T follicular helper cell (primary cell): ENCODE measurements at places on chromosomes 1 and 21.

GRCh38 chr1:32650752-32651460 is at the start of gene RBBP4:
Gene RBBP4 (plus strand): TSS chr1:32651208. CDS start chr1:32651307, 99 bp downstream.
- DNase-seq, result peak; percentile 95

DNA sequence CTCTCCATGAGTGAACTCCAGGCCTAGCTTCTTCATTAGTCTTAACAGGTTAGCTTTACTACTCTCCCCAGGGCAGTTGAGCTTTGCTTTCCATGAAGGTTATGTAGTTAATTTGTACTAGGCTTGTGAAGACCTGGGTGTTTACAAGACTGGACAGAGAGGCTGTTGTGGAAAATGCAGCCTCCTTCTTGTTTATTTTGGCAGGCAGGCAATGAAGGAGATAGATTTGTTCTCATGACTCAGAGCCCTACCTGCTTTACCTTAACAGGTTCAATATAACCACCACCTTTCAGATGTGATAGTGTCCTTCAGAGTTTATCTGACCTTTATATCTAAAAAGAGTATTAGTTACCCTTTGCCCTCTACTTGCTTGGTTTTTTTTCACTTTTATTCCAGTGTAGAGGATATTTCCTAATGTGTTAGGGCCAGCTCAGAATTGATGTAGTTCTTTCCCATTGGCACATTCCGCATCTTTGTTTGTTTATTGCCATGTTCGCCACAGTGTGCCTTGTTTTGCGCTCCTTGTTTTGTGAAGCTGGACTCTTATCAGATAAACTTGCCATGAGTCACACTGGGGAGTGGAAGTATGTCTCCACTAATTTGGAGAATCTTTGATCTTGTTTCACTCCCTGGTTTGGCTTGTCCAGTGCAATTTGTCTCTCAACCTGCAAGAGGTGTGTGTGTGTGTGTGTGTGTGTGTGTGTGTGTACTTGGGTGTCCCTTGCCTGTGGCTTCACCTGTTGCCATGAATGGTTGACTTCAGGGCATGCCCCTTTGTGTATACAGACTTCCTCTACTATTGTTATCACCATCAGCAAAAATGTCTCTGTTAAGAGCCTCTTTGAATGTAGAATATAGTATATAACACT is 87.4 kb upstream of the MACF1 start:
- no peak for DNase-seq

GRCh38 chr1:171038284-171038683 is 52.4 kb upstream of the FMO3 start:
- DNase-seq, result no peak

DNA sequence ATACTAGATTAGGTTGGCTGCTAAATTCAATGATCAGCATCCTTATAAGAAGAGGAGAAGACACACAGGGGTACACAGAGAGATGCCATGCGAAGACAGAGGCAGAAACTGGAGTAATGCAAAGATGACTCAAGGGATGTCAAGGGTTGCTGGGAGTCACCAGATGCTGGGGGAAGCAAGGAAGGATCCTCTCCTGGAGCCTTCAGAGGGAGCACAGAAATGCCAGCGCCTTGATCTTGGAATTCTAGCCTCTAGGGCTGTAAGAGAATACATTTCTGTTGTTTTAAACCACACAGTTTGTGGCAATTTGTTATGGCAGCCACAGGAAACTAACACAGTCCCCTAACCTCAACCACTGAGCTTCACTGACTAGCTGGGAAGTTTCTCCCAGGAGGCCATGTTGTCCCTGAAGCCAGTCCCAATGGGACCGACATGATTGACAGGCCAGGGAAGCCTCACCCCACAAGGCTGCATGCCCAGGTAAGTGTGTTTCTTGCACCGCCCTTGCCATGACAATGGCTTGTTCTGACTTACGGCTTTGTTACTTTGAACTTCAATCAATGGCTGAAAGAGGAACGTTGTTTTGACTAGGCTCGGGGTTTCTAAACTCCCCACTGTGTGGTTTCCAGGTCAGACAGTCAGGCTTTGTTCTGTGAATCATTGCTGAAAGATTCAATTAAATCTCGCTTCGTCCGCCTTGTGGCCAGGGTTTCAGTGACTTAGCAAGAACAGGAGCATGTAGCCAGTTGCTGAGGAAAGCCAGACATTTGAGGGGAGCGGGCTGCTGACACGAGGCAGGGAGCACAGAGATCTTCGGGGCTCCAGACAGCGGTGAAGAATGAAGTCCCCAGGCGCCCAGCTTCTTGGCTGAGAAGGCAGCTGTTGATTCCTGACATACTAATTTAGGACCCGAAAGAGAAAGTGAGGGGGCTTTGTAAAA is 62.3 kb downstream of the RUNX1 start:
- peak; percentile 45 for DNase-seq

DNA sequence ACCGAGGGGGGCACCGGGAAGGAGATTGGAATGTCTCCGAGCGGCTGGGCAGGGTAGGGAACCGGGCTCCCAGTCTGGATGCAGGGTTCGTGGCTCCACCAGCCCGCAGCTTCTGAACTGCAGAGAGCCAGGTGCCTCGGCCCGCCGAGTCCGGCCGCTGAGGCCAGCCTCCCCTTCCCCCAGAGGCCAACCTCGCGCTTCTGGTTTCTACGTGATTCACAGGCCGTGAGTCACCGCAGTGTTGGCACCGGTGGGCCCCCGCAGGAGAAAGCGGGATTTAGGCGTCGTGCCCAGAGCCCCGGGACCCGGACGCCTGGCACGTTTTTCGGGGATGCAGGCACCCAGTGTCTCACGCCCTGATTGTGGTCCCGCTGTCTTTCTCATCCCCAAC is 458 bp downstream of the CRABP2 start:
- DNase-seq, result no peak

GRCh38 chr1:209455145-209455544 is 128.4 kb upstream of the CAMK1G start:
- DNase-seq, result no peak

DNA sequence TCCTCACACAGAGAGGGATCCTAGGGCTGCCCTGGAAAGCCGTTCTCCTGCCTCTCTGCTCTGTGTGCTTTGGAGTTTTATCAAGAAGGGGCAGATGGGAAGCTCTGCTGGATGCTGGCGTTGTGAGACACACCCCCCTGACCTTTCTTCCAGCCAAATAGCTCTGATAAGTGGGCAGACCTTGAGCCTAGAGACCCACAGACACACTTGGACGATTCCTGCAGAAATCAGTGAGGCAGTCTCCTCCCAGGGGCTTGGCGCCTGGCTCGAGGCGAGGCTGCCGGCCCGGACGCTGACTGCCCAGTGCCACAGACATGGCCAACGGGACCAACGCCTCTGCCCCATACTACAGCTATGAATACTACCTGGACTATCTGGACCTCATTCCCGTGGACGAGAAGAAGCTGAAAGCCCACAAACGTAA is at the start of gene MRAP:
Gene MRAP (plus strand): TSS at position 198 of the 424 bp plus-strand sequence. CDS start 117 bp downstream, at position 315.
- no peak for DNase-seq

DNA sequence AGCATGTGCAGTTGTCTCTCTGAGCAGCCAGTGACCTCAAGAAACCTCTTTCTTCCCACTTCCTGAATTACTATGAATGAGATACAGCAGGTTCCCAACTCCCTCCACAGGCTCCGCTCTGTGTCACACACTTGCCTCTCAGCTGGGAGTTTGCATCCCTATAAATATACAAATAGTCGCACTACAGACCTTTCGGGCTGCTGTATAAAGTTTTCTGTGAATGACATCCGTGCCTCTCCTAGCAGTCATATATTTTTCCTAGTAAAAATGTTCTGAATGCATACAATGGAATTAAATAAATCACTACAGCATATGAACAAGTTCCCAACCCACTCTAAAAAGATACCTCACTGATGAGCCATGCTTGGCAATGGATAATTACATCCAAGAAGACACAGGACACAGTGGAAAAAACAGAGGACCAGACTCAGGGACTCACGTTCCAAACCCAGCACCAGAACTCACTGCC is 66.8 kb downstream of the CAPZB start:
- DNase-seq, result no peak

DNA sequence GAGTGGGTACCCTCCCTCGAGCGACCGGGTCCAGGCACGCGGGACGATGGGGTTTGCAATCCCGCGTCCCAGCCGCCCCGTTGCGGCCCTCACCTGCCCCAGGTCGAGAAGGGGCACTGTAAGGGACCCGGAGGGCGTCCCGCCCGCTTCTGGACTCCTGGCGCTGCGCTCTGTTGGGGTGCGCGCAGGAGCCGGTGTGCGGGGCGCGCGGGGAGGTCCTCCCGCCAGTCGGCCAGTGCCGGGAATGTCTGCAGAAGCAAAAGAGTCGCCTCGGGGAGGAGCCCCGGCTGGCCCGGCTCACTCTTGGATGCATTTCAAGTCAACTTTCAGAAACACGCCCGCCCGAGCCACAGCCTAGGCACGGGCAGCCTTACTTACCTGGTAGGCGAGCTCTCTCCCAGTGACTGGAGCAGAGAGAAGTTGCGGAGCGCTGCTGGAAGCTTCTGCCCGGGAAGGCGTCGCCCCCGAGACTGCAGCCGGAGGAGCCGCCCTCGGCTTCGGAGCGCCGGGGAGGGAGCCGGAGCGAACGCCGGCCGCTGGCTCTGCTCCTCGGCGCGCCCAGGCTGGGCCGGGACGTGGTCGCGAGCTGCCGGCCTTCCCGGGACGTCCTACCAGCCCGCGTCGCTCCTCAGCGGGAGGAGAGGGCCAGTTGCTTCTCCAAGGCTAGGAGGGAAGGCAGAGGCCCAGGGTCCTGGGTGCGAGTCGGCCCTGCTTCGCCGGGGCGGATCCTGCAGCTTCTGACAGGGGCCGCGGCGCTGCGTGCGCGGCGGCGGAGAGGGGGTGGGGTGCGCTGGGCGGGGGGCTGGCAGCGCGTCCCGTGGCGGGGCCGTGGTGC is at the start of gene LMX1A:
Gene LMX1A (minus strand): TSS at position 739 of the 835 bp plus-strand sequence. CDS start 1,156 bp downstream, outside the sequence.
- no peak for DNase-seq

DNA sequence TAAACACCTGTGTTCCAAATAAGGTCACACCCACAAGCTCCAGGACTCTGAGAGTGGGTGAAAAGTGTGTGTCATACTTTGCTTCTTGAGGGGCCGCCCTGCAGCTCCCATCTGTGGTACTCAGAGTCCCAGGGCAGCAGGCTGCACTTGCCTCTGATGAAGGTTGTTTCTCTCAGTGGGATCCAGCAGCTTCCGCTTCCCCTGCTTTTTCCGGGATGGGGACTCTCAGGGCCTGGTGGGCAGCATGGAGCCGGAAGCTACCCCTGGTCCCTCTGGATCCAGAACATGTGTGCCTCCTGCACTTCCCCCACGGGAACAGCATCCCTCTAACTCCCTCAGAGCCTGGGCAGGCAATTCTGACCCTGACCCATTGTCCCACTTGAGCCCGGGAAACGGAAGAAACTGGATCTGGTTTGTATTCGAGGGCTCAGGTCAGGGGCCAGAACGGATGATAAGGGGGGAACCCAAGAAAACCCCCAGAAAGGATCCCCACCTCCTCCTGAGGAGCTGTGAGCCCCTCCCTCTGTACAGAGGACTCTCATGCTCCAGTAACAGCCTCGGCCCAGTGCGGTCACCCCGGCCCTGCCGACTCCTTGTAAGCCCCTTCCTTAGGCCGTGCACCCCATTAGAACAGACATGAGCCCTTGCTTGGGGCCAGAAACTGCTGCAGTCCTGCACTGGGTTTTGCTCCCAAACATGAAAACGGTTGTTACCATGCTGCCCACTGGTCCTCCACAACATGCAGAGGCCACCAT is 189.5 kb upstream of the C1orf174 start:
- DNase-seq, result no peak

GRCh38 chr1:76989976-76990375 is 122.7 kb downstream of the ST6GALNAC5 start:
- no peak for DNase-seq

GRCh38 chr1:158118713-158119402 is 61.8 kb upstream of the CD1D start:
- DNase-seq, result no peak

DNA sequence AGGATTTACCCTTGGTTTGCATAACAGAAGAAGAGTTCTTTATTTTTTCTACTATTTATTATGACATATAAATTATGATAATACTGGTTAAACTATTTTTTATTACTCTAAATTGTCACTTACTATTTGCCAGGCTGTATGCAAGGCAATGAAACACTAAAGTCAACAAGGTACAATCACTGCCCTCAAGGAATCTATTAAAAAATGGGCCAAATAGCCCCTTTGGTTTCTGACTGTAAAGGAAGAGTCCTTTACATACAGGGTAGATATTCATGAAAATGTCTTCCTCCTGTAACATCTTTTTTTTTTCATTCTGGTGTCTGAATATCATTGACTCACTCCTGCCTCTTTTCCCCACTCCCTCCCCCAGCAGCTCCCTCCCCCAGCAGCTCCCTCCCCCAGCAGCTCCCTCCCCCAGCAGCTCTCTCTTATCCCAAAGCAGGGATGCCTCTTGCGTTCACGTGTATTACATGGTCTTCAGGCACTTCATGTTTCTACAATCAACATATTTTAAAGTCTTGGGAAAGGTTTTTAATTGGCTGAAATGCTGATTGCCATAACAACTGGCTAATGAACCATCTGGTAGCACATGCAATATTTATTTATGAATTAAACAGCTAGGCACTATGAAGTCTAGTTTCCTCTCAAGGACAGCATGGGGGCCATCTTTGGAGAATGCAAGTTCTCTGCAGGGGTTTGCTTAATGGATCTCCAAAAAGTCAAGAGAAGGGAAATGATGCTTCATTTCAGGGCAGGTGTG is 400.4 kb upstream of the PLXNA2 start:
- no peak for DNase-seq

GRCh38 chr1:67700692-67701410 is 15.8 kb downstream of the GADD45A start:
- no peak for DNase-seq

DNA sequence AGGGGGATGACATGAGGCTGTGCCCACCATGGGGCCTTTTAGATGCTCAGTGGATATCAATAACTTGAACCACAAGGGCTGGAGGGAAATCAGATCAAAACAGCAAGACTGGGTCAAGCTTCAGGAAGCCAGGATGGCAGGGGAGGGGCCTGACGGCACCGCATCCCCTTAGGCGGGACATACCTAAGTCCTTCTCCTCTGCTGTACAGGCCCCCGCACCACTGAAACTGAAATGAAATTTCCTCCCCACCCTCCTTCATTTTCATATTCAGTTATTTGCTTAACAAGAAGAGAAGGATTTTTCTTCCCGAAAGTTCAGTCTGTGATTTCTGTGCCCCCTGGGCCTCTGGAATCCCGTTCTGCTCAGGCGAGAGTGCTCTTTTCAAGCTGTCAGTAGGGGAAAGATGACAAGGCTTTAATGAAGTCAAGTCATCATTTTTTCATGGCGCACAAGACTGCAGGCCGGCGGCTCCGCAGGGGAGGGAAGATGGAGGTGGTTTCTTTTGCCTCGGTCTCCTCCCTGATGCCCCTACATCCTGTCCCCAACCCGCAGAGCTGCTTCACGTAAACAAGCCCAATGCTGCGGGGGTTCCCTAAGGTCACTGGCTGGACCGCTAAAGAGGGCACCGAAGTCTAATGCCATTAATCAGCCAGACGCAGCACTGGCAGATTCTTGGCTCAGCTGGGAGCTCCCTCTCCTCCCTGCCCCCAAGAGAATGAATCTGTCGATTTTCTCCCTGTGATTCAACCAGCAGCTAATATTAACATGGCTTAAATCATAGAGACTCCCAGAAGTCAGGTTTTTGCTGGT is 264.8 kb downstream of the C1orf94 start:
- no peak for DNase-seq

GRCh38 chr1:2310332-2311183 is 80.8 kb downstream of the MORN1 start:
- DNase-seq, result no peak

- no peak for DNase-seq
These were observed 86.0 kb downstream of the SLC25A24 start for GRCh38 chr1:108114033-108114599.

- no peak for DNase-seq
These were observed 178.4 kb downstream of the PSMG1 start for GRCh38 chr21:39004634-39005501.
